ENCODE measurements at places on chromosomes 1 and 21. TPM values are rescaled to one million over a fixed set of nuclear protein-coding genes. Genes with fewer than 3 reads are reported as not detected.

SPOCD1 gene
- polyA plus RNA-seq = not detected

RHD gene
- polyA plus RNA-seq = 0.53 TPM

GRCh38 chr1:154810571-154810970 lies 59.5 kb downstream of the KCNN3 start:
- H3K4me3 ChIP-seq = no peak overlapping the region
- no peak overlapping the region for H3K27ac ChIP-seq
- H3K36me3 ChIP-seq = no peaks in the 10 kb centered on the region
- no peaks in the 10 kb centered on the region for H3K4me1 ChIP-seq
- DNase-seq = no peak

GRCh38 chr1:27058966-27059669 lies 46.5 kb upstream of the TENT5B start:
- H3K36me3 ChIP-seq = no peaks in the 10 kb centered on the region
- no peaks in the 10 kb centered on the region for H3K4me1 ChIP-seq

DNA sequence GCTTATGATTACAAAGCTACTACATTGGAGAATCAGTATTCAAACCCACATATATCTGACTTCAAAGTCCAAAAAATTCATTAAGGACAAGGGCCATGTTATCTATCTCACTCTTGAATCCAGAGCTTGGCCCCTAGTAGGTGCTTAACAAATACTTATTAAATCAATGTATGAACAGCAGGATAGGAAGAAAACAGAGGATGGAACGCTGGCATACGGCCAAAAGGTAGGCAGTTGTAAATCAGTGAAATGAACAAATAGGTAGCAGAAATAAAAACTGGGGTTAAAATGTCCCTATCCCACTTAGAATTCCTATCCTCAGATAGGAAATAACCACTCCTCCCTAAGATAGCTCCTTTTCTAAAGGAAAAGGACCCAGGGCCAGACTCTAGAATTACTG lies 2.0 kb downstream of the MRPL24 start:
- H3K27ac ChIP-seq = no peak overlapping the region
- peaks cover 62% of the 10 kb centered on the region for H3K36me3 ChIP-seq
- no peak overlapping the region for H3K4me3 ChIP-seq
- H3K27me3 ChIP-seq = no peaks in the 10 kb centered on the region
- no peak for DNase-seq

GRCh38 chr1:93771843-93772242 lies 90.2 kb upstream of the BCAR3 start:
- H3K4me3 ChIP-seq = no peak overlapping the region
- no peaks in the 10 kb centered on the region for H3K36me3 ChIP-seq
- peaks cover 6% of the 10 kb centered on the region for H3K4me1 ChIP-seq
- DNase-seq = no peak
- H3K27me3 ChIP-seq = no peaks in the 10 kb centered on the region
